ENCODE measurements at places on chromosomes 2 and 18. TPM values are rescaled to one million over a fixed set of nuclear protein-coding genes. Genes with fewer than 3 reads are reported as not detected.

COMMD1 gene
- total RNA-seq, result 20.1 TPM

GNLY gene
- not detected for total RNA-seq

CYP1B1 gene
- not detected for total RNA-seq

NDC80 gene
- total RNA-seq, result 46.9 TPM

LRRFIP1 gene
- total RNA-seq, result 60.7 TPM

CCNT2 gene
- 10.8 TPM for total RNA-seq

GAREM1 gene
- 2.8 TPM for total RNA-seq

GATA6 gene
- 5.5 TPM for total RNA-seq

TSPYL6 gene
- total RNA-seq, result not detected

ACOXL gene
- not detected for total RNA-seq

UPP2 gene
- total RNA-seq, result not detected

REG1B gene
- total RNA-seq, result not detected

SLC9A4 gene
- total RNA-seq, result not detected

PLB1 gene
- total RNA-seq, result 1.8 TPM

SERPINB8 gene
- 30.6 TPM for total RNA-seq

NT5DC4 gene
- total RNA-seq, result not detected

VWA3B gene
- total RNA-seq, result not detected

TRABD2A gene
- total RNA-seq, result 22.7 TPM

FAM124B gene
- not detected for total RNA-seq

CYS1 gene
- 0.05 TPM for total RNA-seq

CNOT9 gene
- 80.1 TPM for total RNA-seq

LRRC30 gene
- not detected for total RNA-seq

LINC00305 gene
- not detected for total RNA-seq

POU3F3 gene
- total RNA-seq, result not detected

FIGN gene
- 0.43 TPM for total RNA-seq

CHRND gene
- not detected for total RNA-seq

GALNT14 gene
- 62.7 TPM for total RNA-seq

INPP5D gene
- 1.0 TPM for total RNA-seq

EPB41L3 gene
- total RNA-seq, result 191 TPM

PRKAG3 gene
- total RNA-seq, result not detected

DCDC2C gene
- total RNA-seq, result 0.33 TPM

ALPI gene
- not detected for total RNA-seq

ABCB11 gene
- total RNA-seq, result under 0.01 TPM

SKA1 gene
- total RNA-seq, result 43.1 TPM

TEX51 gene
- not detected for total RNA-seq

FAP gene
- not detected for total RNA-seq

ALPP gene
- total RNA-seq, result not detected

GCKR gene
- not detected for total RNA-seq

PTPRN gene
- 11.2 TPM for total RNA-seq

CACNB4 gene
- total RNA-seq, result 0.29 TPM

M1AP gene
- total RNA-seq, result 0.13 TPM

PCGF1 gene
- 27.2 TPM for total RNA-seq

TRAF3IP1 gene
- total RNA-seq, result 5.2 TPM

TRIM43 gene
- total RNA-seq, result not detected

CNGA3 gene
- total RNA-seq, result not detected

DSG1 gene
- total RNA-seq, result not detected

Data from HT1080 (cell line).